Natural killer cell (primary cell): ENCODE measurements at places on chromosomes 7 and 10. TPM values are rescaled to one million over a fixed set of nuclear protein-coding genes. Genes with fewer than 3 reads are reported as not detected.

GRCh38 chr7:32023376-32023775 is 46.8 kb downstream of the PDE1C start:
- DNase-seq, result no peak

DNA sequence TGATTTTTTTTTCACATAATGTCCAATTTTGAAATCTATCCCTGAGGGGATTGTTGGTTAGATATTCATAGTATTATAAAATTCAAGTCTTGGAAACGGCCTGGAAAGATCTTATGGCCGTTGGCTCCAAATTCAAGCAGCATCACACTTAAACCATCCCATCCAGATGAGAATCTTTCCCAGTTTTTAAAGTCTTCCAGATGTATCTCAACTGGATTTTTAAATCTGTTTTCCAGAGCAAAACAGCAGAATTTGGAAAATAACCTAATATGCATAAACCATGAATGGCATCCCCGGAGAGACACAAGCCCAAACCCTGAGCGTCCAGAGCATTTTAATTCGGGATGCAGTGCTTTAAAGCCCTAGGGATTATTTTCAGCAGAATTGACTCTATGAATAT is 208.2 kb upstream of the PRKCQ start:
- no peak for DNase-seq

- DNase-seq, result no peak
Observed at GRCh38 chr7:137360087-137360679, 16.6 kb upstream of the PTN start.

TUBB8 gene
- 0.89 TPM for total RNA-seq

GNG11 gene
- 1.5 TPM for total RNA-seq

ANKRD7 gene
- total RNA-seq, result not detected

DNA sequence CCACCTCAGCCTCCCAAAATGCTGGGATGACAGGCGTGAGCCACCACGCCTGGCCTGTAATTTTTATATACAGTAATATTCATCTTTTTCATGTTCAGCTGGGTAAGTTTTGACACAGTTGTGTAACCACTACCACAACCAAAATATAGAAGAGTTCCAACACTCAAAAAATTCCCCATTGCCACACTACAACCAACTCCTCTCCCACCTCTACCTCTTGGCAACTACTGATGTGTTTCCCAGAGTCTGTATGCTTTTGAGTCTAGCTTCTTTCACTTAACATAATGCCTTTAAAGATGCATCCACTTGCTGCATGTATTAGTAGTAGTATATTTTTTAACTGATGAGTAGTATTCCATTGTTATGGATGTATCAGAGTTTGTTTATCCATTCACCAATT is 90.7 kb downstream of the SRPK2 start:
- no peak for DNase-seq

PAX4 gene
- total RNA-seq, result not detected

DNA sequence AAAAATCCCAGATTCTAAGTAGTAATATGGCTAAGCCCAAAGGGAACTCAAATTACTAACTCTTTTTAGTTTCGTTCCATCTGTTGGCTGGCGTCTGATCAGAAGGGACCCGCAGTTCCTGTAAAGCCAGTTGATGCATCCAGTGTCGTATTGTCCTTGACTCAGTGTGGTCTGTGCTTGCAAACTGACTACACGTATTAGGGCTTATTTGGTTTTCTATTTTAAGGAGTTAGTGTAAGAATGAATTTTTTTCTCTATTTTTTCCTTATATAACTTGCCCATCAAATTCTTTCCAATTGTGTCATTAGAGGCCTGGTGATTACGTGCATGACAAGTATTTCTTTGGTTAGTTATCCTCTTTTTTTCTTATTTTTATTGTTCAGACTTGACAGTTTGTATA is 9.7 kb downstream of the ABCA13 start:
- no peak for DNase-seq

DNA sequence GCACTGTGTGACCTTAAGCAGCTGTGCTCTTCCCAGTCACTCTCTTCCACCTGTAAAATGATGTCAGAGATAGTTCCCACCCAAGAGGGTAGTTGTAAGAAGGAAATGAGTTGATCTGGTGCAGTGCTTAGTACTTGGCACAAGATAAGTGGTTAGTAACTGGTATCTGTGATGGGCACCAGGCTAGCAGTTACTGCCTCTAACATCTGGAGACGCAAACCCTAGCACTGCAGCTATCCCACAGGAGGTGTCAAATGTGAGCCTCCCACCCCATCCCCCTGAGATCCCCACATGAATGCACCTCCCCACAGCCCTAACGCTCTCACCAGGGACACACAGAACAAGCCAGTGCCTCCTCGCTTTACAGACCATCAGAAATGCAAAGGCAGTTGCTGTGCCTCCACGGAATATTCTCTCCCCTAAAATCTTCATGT is 72.0 kb downstream of the KCNMA1 start:
- no peak for DNase-seq

DNA sequence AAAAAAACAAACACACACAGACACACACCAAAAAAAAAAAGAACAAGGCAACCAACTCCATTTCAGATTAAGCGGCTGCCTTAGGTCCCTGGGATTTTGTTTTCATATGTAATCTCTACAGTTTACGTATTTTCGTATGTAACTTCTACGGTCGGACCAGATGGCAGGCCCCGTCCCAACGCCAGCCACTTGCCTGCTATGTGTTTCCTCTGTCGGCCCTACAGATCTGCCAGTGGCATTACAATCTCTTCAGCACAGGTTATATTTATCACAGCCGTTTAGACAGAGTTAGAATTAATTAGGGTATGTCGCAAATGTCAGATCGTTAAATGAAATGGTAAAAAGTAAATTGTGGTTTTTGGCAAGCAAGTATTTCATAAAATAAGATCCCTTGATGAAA is 99.3 kb downstream of the DNAJB6 start:
- DNase-seq, result no peak

DNA sequence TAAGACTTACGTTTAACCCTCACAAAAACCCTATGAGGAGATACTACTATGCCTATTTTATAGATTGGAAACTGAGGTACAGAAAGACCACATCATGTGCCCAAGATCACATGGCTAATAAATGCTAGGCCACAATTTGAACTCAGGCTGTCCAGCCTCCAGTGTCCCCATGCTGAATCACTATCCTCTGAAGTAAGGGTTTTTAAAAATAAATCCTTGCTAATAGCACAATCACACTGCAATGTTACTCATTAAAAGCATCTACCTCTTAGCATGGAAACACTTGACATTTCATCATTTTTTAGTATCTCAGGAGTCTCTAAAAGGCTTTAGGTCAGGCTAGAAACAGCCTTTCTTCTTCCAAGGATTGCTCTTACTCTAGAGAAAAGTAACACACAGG is 50.0 kb upstream of the PPP1R3C start:
- no peak for DNase-seq

DNA sequence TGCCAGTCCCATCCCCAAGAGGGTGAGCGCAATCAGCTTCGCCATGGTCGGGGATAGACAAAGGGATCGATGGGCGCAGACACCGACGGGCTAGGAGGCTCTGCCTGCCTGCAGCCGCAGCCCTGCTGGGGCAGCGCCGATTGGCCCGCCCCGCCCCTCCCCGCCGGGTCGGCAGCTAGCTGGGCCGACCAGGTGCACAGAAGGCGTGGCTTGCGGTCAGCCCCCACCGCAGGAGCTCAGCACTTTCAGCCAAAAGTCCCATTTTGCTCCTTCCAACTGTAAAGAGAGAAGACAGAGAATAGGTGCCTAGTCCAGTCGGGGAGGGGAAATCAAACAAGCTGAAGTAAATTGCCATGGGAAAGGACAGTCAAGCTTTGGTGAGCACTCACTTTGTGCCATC is at the start of gene PON1:
Gene PON1, minus strand, starts transcription at position 102 of the 400 bp plus-strand sequence. Its CDS starts 57 bp downstream, at position 45.
- peak; percentile 34 for DNase-seq

DNA sequence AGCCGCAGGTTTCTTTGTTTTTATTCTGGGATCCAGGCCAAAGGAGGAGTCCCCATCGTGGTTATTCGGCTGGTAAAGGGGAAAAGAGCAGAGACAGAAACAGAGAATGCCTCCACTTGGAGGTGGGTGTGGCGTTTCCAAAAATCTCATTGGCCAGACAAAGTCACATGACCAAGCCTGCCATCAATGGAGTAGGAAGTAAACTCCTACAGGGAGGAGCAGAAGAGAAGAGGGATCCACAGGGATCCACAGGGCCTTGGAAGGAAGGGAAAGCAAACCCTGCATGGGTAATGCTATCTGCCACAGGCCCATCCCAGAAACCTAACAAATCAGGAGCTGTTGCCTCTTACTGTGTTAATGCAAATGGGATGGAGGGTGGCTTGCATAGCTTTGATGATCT is 425.7 kb upstream of the GALNT17 start:
- DNase-seq, result no peak

GRCh38 chr7:127417346-127417745 is 24.8 kb upstream of the ZNF800 start:
- peak; percentile 25 for DNase-seq

DNA sequence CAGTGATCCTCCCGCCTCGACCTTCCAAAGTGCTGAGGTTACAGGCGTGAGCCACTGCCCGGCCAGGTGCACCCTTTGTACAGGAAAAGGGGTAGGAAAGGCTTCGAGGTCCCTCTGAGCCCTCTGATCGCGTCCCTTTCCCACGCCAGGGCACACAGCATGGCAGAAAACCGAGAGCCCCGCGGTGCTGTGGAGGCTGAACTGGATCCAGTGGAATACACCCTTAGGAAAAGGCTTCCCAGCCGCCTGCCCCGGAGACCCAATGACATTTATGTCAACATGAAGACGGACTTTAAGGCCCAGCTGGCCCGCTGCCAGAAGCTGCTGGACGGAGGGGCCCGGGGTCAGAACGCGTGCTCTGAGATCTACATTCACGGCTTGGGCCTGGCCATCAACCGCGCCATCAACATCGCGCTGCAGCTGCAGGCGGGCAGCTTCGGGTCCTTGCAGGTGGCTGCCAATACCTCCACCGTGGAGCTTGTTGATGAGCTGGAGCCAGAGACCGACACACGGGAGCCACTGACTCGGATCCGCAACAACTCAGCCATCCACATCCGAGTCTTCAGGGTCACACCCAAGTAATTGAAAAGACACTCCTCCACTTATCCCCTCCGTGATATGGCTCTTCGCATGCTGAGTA is 871 bp downstream of the POP7 start:
- no peak for DNase-seq

SFTPA2 gene
- not detected for total RNA-seq

GRCh38 chr7:151068069-151068773 is 8.8 kb downstream of the SLC4A2 start:
- no peak for DNase-seq

CTTNBP2 gene
- total RNA-seq, result not detected

GRCh38 chr7:142795339-142795863 is 24.6 kb downstream of the PRSS2 start:
- DNase-seq, result peak; percentile 62

GRCh38 chr10:117254338-117254737 is 13.4 kb downstream of the SLC18A2 start:
- DNase-seq, result no peak

DNA sequence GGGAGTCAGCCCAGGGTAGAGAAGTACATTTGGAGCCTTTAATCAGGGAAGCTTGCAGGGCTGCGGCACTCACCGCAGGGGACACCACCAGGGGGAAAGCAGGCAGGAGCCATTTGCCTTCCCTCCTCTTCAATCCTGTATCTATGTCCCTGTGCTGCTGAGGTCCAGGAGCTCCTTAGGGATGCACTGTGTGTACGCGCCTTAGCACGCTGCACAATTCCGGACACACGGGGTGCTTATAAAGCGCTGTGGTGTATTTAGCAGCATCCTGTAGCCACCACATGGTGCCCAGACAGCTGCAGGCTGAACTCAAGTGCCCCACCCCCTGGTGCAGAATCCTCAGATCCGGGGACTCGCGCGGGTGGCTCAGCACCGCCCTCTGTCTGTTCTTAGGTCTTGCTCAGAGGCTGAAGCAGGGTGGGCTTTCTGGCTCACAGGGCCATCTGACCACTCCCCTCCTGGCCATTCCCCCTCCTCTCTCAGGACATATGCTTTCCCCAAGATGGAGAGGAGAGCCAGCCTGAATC is 421.4 kb downstream of the SDK1 start:
- DNase-seq, result no peak

DNA sequence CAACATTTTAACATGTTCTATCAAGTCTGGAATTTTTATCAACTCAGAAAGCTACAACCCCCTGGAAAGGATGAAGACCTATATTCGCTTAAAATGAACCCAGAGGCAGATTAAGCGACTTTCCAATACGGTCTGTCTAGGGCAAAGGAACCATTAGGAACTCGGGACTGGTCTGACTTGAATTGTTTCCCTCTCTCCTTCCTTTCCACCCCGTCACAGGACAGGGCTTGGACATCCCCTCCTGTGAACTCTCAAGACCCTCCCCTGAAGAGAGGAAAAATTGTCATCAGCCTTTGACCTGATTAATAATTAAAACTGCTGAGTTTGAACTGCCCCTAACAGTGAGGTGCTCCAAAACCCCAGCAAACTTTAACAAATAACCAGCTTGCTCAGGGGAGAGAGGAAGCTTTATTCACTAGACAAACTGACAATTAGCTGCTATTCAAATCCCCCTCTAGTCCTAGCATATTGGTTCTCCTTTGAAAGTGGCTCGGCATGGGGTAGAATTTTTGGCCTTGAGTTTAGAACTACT is 22.6 kb upstream of the SLF2 start:
- DNase-seq, result no peak

GRCh38 chr7:2613931-2614600 is 17.7 kb upstream of the TTYH3 start:
- DNase-seq, result no peak

- DNase-seq, result no peak
Observed at GRCh38 chr10:63758080-63758479, 236.9 kb downstream of the REEP3 start.

- no peak for DNase-seq
Observed at GRCh38 chr10:32199714-32200394, 143.6 kb upstream of the KIF5B start.

GRCh38 chr7:13161125-13161524 is 473.7 kb downstream of the ARL4A start:
- no peak for DNase-seq

GRCh38 chr10:11212288-11213085 is 194.8 kb downstream of the CELF2 start:
- no peak for DNase-seq

ZNF467 gene
- 3.7 TPM for total RNA-seq

HHEX gene
- total RNA-seq, result 19.5 TPM

GRCh38 chr7:141360803-141361202 is 190.4 kb upstream of the AGK start:
- DNase-seq, result no peak

SLC12A9 gene
- total RNA-seq, result 44.2 TPM

- DNase-seq, result no peak
Observed at GRCh38 chr10:128173386-128173785, 47.2 kb upstream of the MKI67 start.

GRCh38 chr10:130898381-130898780 is 413.1 kb downstream of the TCERG1L start:
- DNase-seq, result no peak

SHH gene
- total RNA-seq, result not detected

DNA sequence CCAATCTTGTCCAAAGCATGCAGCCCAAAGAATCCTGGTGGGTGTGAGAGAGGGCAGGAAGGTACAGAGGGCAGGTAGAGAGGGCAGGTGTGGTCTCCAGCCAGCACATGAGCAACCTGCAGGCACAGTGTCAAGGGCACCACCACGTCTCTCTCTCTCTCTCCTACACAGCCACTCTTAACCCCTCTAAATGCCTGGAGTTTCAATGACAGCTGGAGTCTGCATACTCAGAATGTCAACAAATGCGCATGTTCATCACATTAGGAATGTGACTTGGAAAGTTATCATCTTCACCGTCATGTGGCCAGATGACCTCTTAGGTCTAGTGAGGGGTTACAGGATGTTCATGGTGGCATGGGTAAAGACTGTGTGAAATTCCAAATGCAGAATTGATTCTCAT is 456.8 kb downstream of the SORCS1 start:
- DNase-seq, result no peak

TFEC gene
- 0.92 TPM for total RNA-seq

GRCh38 chr7:55078465-55079372 is 59.9 kb downstream of the EGFR start:
- no peak for DNase-seq
